Stimulated activated CD4-positive, alpha-beta T cell treated with anti-CD3 and anti-CD28 coated beads, Interleukin-1b, Interleukin-23, amount 100 ng/mL, for 4 hours (primary cell): ENCODE measurements at places on chromosomes 16 and 17.
A peak's percentile ranks its signal among the peaks of the same experiment; 100 is the strongest.

DNA sequence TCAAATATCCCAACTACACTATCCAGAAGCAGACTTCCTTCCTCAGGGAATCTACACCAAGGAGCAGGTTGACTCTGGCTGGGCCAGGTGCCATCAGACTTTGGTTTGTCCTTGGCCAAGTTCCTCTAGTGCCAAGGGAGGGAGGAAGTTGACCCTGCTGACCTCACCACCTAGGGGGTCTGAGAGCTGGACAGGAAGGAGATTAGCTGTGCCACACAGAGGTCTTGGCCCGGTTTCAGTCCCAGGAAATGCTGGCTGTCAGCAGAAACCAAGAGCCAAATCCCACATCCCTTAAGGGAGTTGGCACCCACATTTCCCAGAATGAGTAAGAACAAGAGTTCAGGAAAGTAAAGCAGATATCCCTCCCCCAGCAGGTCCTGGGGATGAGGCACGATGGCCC lies 178.2 kb downstream of the SALL1 start:
- DNase-seq, result no peak

DNA sequence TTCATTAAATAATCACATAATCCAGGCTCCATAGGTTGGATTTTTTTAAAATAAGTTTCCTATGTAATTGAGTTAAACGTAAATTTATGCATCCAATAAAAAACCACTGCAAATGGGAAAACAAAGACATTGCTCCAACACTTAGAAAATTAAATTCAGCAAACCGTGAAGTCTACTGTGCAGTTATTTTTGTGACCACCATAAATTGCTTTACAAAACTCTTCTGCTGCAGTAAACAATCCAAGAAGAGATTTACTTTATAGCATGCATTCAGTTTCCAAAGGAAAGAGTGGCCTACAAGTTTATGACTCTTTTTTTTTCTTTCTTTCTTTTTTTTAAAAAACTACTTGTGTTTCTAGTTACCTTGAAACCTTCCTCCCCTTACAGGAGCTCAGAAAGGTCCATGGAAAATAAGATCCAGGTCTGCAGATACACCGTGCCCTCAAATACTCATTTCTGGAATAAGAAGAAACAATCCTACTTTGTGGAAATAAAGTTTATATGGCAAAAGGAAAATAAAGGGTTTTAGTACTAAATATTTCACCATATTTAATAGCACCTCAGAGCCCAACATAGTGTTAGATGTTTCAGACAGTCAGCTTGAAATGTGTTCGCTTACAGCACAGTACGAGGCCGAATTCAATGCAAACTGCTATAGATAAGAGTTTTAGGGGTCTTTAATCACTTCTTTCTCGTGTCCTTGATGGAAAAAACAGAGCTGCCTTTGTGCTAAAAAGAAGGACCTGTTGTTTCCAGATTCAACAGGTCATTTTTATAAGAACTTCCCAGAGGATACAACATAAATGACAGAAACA lies 3.2 kb downstream of the HS3ST3A1 start:
- no peak for DNase-seq

- no peak for DNase-seq
Observed at GRCh38 chr16:87216841-87217275, 100.3 kb downstream of the C16orf95 start.

DNA sequence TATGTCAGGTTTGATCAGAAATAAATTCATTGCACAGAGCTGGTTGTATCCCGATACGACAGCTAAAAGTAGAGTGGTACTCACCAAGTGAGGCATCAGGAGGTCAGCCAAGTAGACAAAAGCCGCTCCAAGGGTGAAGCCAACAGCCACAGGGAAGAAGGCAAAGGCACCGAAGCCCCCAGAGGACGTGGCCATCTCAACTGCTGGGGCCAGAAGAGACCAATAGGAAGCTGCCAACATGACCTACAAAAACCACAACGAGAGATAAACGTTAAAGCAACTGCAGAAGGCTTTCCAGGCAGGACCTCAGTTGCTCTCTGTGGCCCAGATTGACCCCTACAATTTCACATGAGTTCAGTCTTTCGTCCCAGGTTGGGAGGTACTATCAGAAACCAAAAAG lies 61.0 kb downstream of the SLC39A11 start:
- DNase-seq, result no peak

DNA sequence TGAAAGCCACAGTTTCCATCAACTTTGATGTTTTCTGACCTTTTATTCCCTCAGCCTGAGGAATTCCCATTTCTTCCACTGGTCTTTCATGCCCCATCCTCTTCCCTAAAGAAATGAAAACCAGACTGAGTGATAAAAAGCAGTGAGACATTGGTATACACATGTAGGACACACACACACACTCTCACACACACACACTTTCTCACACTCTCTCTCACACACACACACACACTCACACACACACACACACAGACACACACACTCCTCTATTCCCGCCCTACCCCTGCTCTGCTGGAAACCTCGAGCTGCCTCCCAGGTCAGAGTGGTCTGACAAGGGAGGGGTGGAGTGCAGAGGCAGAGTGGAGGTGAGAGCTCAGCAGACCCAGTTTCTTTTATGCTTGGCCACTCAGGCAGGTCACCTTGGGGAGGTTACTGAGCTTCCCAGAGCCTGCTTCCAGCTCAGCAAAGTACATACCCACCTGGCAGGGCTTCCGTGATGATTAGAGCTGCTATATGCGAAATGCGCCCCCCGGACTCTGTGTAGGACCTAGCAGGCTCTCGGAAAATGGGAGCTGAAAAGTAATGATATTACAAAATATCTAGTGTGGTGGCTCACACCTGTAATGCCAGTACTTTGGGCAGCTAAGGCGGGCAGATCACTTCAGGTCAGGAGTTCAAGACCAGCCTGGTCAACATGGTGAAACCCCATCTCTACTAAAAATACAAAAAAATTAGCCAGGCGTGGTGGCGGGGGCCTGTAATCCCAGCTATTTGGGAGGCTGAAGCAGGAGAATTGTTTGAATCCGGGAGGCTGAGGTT lies 30.7 kb downstream of the CCR7 start:
- no peak for DNase-seq

DNA sequence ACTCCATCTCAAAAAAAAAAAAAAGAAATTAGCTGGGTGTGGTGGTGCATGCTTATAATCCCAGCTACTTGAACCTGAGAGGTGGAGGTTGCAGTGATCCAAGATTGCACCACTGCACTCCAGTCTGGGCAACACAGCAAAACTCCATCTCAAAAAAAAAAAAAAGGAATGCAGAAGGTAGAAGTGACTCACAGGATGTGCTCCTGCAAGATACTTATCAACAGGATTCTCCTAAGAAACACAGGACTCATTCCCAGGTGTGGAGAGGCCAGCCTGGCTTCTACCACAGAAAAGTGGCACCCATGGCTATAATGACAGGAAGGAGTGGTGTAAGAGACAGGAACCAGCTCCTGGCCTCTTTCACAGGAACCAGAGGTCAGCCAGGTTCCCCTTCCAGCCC lies 13.8 kb downstream of the ELMO3 start:
- DNase-seq, result no peak

DNA sequence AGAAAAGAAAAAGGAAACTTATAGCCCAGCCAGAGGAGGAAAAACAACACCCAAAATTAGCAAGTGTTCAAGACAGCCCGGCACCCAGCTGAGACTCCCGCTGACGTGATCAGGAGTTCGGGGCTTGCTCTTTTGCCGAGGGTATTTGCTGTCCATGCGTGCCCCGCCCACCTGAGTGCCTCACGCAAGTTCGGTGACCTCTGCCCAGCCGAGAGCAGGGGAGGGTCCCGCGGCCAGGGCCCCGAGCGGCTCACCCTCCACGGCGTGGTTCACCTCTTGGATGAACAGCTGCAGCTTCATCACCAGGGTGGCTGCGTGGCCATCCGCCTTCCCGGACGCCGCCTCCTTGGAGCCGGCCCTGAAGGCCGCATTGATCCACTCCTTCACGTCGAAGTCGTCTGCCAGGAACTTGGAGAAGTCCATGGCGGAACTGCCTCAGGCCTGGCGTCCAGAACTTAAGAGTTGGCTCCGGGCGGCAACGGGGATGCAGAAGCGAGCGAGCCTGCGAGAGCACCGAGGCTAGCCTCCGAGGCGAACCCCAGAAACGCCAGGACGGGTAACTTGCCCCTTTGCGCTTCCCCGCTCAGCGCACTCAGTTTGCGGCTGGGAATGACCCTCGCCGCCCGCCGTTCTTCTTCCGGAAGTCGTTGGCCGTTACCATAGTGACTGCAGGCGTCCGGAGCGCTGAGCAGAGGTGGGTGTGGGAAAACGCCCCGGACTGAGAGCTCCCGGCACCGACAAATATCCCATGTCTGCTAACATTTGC lies at the start of gene COG7:
Gene COG7 (minus strand): TSS at position 618 of the 766 bp plus-strand sequence. CDS start 195 bp downstream, at position 423.
- peak; percentile 77 for DNase-seq

DNA sequence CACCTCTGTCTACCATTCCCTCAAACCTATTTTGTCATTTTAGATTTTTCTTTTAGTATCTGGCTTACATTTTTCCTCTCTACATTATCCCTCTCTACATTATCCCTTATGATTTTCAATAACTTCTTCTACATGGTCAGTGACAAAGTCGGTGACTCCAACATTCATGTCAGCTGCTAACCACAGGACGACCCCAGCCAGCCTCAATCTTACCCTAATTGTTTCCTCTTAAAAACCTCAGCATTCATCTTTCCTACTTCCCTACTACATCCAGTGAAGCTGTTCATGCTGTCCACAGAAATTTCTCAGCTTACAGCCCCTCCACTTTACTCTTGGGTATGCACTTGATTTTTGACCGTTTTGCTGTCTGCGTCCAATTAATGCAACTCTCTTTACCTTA lies 8.3 kb downstream of the MYH10 start:
- no peak for DNase-seq

- peak; percentile 19 for DNase-seq
Observed at GRCh38 chr16:49441366-49441780, 67.8 kb downstream of the C16orf78 start.

GRCh38 chr16:71726476-71727315 lies 2.2 kb upstream of the PHLPP2 start:
- no peak for DNase-seq

DNA sequence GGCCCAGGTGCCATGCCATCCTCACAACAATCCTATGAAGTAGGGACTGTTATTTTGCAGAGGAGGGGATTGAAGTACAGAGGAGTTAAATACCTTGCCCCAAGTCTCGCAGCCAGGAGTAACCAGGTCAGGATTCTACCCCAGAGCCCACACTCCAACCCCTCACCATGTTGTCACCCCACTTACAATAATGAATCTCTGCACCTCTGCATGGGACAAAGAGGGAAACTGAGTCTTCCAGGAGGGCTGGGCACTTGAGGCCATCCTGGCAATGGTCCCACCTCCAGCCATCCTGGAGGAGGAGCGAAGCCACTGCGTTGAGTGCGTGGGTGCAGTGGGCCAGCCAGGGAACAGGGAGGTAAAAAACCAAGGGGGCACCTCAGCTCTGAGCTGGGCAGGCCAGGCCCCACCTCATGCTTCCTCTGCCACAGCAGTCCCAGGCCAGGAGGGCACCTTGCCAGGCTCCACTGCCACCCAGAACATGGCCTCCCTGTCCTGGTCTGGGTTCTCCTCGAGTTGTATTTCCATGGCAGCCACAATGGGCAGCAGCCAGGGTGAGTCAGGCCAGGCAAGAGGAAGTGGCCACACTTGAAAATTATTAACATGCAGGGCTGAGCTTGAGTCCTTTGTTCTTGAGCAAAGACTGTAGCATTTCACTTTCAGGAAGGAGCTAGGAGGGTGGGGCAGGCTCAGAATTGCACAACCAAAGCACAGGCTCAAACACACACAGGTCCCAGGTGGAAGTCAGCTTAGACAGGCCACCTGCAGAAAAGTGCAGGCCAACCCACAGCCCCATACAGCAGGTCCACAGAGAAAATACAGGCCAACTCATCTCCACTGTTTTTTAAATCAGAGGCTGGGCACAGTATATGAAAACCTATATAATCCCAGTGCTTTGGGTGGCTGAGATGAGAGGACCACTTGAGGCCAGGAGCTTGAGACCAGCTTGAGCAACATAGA lies 52.1 kb downstream of the CUEDC1 start:
- no peak for DNase-seq

DNA sequence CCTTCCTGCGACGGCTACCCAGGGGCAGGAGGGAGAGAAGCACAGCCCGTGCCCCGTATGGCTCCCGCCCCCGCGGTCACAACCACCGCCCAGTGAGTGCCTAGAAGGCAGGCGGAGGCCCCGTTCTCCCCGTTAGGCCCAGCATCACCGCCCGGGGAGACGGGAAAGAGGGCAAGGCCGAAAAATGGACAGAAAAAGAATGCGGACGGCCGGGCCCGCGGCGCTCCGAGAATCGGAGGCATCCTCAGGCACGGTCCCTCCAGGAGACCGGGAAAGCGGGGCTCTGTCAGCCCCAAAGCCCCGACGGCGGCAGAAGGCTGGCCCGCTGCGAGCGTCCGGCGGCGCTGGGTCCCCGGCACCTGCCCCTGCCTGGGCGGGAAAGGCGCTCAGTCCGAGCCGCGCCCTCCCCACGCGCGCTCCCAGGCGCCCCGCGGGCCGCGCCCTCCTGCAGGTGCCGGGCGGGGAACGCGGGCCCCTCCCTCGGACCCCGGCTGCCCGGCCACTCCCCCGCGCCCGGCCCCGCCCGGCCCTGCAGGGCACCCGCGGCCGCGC lies 407 bp downstream of the MCRIP1 start:
- peak; percentile 38 for DNase-seq

GRCh38 chr16:72846594-72846993 lies 201.3 kb downstream of the ZFHX3 start:
- DNase-seq, result no peak

DNA sequence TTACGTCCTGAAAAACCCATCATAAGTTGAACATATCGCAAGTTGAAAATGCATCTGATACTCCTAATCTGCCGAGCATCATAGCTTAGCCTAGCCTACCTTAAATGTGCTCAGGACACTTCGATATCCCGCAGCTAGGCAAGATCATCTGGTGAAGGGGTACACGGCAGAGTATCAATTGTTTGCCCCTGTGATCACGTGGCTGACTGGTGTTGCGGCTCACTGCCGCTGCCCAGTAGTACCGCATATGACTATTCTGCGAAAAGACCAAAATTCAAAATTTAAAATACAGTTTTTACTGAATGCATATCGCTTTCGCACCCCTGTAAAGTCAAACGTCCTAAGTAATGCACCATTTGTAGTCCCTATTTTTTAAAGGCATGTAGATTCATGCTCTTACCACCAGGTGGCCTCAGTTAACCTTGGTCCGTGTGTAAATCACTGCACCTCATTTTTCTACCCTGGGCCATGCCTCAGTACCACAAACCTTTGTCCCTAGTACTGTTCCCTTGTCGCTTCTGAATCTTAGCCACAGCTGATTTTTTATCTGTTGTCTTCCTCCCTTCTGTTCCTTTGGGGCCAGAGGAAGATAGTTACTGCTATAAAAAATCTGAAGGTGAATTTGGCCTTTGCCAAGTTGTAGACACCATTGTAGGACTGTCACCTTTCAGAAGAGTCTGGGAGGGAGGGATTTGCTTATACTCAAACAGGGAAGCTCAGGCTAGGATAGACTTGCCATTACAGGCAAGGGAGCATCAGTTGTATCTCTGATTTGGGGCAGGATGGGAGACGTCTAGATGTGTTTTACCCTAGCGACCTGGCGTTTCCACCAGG lies 34.4 kb downstream of the WWP2 start:
- DNase-seq, result no peak
